ENCODE measurements at places on chromosomes 6 and 20. TPM values are rescaled to one million over a fixed set of nuclear protein-coding genes. Genes with fewer than 3 reads are reported as not detected.

- no peak for DNase-seq
These were observed 60.4 kb upstream of the GFRAL start for GRCh38 chr6:55266896-55267295.

DNA sequence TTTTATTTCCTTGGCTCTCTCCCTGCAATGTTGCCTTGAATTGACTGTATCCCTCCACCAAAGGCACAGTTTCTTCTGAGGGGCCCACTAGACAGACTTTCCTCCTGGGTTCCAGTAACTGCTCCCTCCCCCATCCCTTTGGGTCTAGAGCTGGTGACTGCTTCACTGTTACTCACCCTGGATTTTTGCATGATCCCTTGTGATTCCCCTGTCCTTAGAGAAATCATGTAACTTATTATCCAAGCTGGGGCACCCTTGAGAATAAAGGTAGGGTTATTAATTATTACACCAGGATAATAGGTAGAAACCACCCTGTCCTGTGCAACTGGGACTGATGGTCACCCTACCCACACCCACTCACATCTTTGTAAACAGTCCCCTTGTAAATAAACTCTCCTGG, 67.5 kb upstream of the FYN start:
- no peak for DNase-seq

GRCh38 chr6:36862164-36862847, 12.3 kb downstream of the PPIL1 start:
- no peak for DNase-seq

GRCh38 chr6:78589436-78589835, 277.9 kb upstream of the IRAK1BP1 start:
- no peak for DNase-seq

DNA sequence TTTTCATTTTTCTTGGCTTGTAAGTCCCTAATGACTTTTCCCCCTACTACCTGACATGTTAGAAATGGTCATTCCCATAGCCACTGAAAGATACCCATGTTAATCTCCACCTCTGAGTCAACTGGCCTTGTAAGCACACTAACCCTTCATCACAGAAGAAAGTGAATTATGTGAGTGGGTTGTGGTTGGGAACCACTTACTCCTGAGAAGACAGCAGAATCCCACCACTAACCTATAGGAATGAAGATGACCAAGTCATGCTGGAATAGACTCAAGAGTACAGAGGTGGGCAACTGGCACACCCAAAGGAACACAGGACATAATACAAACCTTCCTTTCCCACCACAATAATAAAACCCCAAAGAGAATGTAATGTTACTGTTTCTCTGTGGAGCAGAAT, 30.1 kb downstream of the RAMACL start:
- no peak for DNase-seq

DNA sequence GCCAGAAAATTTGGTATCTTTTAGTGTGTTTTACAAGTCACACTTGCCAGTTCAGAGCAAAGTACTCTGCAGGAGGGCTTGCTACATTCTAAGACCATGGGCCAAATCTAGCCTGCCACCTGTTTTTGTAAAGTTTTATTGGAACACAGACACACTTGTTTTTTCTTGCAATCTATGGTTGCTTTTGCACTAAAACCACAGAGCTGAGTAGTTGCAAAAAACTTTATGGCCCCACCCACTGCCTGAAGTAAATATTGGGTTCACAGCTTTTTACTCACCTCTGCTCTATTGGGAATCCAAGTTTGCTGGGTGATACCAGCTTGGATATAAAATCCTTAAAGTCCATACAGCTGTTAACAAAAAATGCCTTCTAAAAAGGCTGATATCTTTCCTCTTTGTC, 109.0 kb downstream of the ZFP64 start:
- DNase-seq: no peak

DNA sequence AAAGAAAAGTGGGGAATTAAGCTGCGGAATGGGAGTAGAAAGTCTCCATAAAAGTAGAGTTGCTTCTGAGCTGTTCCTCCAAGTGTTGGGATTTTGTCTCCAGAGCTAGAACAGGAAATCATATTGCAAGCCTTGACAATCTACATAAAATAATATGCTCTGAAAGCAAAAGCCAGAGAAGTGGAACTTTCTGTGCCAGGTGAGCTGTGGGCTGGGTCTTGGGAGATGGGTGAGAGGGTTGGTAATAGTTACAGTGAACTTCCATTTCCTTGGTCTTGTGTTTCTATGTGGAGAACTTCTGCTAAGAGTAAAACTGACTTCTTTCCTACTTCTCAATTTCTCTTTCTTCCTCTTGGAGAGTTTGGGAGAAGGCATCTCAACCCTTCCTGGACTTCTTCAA, 6.3 kb upstream of the HMGN4 start:
- DNase-seq: no peak

GRCh38 chr20:5932796-5933195, 17.5 kb downstream of the TRMT6 start:
- DNase-seq: no peak

DNA sequence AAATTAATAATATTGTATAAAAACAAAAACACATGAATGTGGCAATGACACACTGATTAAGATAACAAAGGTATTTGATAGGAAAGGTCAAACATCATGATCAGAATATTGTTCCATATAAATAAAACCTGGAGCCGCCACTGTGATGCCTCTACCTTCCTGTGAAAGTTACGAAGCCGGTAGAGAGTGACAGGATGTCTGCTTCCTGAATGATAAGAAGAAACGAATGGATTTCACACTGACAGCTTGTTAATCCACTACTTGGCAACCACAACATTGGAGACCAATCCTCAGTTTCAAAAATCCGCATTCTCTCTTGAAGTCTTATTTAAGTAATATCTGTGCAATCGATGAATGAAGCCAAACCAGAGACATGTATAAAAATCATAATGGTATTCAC, 315.1 kb downstream of the HDGFL1 start:
- no peak for DNase-seq

DNA sequence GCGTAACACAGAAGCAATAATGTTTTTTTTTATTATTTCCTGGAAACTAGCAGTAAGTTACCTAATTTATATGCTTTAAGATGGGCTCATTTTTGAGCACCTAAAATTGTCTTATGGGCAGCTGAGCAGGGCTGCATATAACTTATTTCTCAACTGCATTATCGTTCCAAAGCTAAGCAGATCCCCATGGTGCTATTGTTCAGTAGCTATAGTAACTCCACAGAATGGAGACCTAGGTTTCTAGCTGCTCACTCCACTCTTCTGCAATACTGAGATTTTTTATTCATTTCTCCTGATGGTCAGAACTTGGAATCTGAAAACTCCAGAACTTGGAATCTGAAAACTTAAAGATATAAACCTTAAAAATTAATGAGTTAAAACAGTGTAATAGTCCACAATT, 18.7 kb downstream of the CRISP1 start:
- no peak for DNase-seq

DNA sequence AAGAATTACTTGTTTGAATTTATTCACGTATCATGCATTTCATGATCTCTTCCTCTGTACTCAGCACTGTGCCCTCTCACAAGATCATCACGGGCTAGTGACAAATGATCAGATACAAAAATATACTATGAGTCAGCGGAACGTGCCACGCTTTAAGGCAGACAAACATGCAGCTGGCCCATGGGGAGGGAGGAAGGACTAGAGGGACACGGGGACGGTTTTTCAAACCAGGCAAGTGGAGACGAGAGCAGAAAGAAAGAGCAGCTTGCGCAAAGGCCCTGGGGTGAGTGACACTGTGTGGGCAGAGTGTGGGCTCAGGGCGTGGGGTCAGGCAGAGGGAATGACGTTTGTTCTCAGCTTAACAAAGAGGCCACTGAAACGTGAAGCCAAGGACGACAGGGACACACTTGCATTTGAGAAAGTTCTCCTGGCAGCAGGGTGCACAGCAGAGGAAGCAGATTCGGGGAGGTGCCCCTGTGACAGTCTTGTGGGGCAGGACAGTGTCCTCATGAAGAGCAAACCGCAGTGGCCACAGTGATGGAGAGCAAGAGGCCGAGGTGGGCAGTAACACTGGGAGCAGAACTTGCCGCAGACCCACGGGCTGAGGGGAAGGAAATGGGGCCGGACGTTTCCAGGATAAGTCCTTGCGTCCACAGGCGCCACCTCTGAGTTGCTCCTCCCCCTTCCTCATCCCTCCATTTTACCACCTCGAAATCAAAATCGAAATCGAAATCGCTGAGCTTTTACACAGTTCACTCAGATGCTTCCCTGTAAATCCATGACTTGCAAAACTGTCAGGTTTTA, 6.9 kb upstream of the RPS6KA2 start:
- no peak for DNase-seq

SLC17A1 gene
- total RNA-seq: not detected

LAMA5 gene
- 329 TPM for total RNA-seq

REM1 gene
- not detected for total RNA-seq

PNISR gene
- 150 TPM for total RNA-seq

FRK gene
- 0.18 TPM for total RNA-seq
